Urinary bladder (tissue), 4 donors: ENCODE measurements at places on chromosomes 7 and 10. TPM values are rescaled to one million over a fixed set of nuclear protein-coding genes. Genes with fewer than 3 reads are reported as not detected.

DNA sequence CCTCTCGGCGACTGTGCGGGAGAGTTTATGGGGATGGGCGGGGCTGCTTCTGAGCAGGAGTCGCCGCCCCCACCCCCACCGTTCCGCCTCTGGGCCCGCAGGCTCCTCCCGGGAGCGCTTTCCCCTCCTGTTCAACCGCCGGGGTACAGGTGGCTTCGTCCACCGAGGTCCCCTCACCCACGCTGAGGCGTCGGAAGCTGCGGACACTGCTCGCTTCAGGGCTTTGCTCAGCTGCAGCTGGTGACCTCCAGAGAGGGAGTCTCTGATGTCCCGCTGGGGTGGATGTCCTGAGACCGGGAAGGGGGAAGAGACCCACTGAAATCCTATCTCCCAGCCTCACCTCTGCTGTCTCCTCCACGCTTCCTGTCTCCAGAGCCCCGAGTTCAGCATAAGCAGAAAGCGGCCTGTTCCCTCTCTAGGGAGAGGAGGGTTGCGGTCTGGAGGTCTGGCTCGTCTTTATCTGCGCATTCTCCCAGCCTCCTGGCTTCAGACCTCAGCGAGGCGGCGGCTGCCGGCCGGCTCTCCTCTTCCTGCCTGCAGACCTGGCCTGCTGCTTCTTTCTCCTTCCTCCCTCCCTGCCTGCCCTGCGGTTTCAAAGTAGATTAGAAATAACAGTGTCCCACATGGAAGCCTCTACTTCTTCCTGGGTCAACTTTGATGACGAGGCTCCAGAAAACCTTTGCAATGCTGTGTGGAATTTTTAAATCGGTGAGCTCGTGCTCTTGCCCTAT is 1.8 kb downstream of the CYP2E1 start:
- no peak for DNase-seq

DNA sequence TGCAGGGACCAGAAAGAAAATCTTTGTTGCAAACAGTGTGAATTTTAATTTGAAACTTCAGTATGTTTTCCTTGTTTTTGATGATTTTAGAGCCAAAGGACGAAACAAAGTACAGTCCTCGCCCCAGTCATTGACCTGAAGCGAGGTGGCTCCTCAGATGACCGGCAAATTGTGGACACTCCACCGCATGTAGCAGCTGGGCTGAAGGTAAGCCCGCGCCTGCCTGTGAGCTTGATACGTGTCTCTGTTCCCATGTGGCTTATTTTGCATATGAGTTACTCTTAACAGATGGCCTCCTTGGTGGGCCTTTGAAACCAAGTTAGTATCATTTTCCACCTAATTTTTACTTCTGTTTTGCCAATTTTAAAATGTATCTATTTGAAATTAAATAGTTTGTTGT is 12.3 kb downstream of the RBM17 start:
- DNase-seq, result no peak

DNA sequence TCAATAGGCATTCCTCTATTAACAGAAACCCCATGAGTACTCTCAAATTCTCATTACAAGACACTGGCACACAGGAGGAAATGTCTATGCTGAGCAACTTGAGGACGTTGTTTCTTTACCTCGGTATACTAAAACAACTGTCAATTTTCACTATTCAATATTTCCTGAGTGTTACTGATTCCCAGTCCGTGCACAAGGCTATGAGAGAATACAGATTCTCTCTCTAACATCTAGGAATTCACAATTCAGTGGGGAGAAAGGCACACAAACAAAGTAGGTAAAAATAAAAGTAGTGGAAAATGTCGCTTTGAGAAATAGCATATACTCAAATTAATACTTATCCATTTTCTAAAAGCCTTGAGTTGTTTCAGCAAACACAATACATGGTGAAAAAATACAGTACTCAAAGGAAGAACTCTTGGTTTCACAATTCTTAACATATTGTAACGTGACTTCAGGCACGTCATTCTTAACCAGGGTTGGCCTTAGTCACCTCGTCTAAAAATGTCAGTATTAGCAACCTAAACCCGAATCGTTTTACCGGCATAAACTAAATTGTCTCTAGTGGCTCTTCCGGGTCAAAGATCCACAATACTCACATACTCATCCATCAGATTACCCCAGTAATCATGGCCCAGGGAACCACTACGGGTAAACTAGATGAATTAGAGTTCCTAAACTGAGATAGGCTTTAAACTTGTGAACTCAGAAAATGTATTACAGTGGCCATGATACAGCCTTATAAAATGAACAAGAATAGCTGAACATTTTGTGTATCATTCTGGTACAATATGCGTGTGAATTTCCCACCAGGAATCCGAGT is 1.5 kb downstream of the IPMK start:
- no peak for DNase-seq

The NCAPG2 gene
- 24.3 TPM for total RNA-seq

The PRLHR gene
- 0.48 TPM for total RNA-seq

GRCh38 chr10:30366829-30367228 is 17.8 kb upstream of the MTPAP start:
- no peak for DNase-seq

The EN2 gene
- total RNA-seq, result not detected

- no peak for DNase-seq
These were observed 36.5 kb downstream of the XPNPEP1 start for GRCh38 chr10:109886781-109887140.

The CCZ1B gene
- 147 TPM for total RNA-seq

- DNase-seq, result no peak
These were observed 325.2 kb downstream of the PRPF18 start for GRCh38 chr10:13911821-13912520.

GRCh38 chr10:119248681-119249080 is 41.3 kb downstream of the GRK5 start:
- no peak for DNase-seq

DNA sequence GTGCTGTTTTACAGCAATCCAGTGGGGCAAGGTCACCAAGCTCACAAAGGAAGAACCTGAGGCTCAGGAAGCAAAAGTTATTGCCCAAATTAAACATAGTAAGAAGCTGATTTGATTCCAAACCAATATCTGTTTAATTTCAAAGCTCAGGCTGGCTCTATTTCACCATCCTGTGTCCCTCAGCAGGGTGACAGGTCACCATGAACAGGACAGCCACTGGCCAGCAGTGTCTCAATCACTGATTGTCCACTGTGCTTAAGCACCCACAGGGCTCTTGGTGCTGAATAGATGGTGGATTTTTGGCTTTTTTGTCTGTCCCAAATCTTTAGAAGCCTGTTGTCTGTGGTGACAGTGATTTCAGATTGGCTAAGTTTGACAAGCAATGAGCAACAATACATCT is 146.4 kb upstream of the ZNF32 start:
- no peak for DNase-seq

DNA sequence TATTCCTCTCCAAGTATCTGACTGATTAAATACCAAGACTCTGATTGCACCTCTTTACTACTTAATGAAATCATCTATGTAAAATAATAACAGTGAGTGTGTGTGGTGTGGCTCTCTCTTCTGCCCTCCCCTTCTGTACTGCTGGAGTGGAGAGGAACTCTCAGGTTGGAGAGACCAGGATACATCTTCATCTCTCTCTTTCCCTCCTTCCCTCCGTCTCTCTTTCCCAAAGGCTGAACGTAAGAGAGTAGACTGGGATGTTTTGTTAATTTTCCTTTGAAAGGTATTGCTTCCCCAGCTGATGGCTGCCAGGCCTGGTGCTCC is 272 bp upstream of the GJC3 start:
- DNase-seq, result no peak

GRCh38 chr10:107767185-107767584 is 602.7 kb upstream of the SORCS1 start:
- DNase-seq, result no peak

The MRLN gene
- total RNA-seq, result 5.7 TPM

- no peak for DNase-seq
These were observed 9.2 kb downstream of the AGBL3 start for GRCh38 chr7:134995239-134996096.

- DNase-seq, result no peak
These were observed 63.4 kb downstream of the MYL10 start for GRCh38 chr7:101565601-101566209.
